ENCODE measurements at places on chromosomes 5 and 9.

- no peak for DNase-seq
Measured at GRCh38 chr5:125870256-125870655, 553.0 kb upstream of the GRAMD2B start.

- no peak for DNase-seq
Measured at GRCh38 chr9:134637241-134637640, 4.4 kb upstream of the COL5A1 start.

DNA sequence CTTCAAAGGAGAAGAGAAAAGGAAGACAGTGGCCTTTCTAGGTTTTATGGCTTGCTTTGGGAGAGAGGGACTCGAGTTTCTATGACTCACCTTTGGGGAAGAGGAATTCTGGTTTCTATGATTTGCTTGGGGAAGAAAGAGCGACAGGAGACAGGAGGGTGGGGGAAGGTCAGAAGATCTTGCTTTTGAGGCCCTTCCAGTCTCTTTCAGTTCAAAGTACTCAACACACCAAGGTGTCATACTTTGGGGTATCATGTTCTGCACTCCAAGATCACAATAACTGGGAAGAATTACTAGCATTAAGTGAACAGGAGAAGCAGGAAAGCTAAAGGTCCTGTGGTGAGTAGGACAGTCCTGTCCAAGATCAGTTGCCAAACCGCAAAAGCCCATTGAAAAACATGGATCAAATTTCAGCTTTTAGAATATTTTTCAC is 324.5 kb downstream of the ARHGEF28 start:
- DNase-seq = no peak

DNA sequence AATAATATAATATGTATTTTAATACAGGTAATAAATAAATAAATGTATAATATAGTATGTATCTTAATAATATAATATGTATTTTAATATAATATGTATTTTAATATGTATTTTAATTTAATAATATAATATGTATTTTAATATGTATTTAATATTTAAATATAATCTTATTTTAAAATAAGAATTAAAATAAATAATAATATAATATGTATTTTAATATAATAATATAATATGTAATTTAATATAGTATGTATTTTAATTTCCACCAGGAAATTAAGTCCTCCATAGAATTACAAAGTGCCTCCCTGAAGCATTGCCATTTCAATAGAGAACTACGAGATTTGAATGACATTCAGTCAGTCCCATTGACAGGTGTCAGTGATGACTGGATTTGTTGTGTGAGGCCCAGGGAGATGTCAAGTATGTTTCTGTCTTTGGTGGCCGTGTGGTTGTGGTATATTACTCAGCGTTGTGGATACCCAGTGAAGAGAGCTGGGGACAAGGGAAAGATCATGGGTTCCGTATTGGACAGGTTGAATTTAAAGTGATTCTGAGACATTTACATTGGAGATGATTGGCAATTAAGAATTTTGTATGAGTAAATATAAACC is 14.2 kb upstream of the C5orf46 start:
- DNase-seq = no peak

DNA sequence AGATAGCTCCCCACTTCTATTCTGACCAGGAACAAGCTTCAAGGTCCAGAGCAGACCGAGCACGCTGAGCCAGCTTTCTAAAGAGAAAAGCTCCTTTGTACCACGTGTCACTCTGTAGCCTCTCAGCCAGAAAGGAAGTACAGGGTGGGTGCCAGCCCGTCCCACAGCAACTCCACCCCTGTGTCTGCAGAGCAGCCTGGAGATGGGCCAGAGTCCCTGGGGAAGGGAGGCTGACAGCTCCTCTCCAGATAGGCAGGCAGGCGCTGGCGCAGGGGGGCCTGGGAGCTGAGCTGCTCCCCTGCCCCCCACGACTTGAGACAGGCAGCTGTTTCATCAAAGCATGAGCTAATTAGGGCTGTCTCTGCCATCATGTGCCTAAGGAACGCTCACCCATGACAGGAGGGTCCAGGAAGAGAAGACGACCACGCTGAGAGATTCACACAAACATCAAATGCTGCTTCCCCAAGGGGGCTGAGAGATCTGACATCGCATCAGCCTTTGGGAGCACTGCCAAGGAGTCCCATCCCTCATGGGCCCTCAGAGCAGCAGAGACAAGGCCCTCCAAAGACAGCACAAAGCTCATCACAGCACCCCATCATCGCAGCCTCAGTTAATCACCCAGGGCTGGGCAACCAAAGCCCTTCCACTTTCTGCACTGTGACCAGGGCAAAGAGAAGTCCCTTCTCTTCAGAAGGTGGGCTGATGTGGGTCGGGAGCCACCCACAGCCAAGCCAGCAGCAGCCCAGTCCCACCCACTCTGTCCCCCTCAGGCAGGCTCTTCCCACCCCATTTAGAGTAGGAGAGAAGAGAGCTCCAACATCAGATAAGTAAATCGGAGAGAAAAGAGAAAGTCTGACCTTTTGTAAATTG is 78.5 kb upstream of the LRRTM2 start:
- no peak for DNase-seq

GRCh38 chr5:122977319-122977718 is 59.2 kb downstream of the PPIC start:
- no peak for DNase-seq

GRCh38 chr9:115262477-115262876 is 144.5 kb upstream of the TNC start:
- no peak for DNase-seq

DNA sequence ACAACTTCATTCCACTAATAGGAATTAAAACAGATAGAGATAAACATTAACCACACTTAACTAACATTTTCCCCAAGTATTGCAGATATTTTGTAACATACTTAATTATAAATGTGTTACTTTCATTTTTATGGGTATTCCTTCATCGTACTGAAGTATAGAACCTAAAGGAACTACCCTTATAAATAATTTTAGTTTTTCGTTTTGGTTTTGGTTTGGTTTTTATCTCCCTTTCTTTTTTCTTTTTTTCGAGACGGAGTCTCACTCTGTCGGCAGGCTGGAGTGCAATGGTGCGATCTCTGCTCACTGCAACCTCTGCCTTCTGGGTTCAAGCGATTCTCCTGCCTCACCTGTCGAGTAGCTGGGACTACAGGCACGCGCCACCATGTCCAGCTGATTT is 60.1 kb upstream of the LMNB1 start:
- no peak for DNase-seq

DNA sequence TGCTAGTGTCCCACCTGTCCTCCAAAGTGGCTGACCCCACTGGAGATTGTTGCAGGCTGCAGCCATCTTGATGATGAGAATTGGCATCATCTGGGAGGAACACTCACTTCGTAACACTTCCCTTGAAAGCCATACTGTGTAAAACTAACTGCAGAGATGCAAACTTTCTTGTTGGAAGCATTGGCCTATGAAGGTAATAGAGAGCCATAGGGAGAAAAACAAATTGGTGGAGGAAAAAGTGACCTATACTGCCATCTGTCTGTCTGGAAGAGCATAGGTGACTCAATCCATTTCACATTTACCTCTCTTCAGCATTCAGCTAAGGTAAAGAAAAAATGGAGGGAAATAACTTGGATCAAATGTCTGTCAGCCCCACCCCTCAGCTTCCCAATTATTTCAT is 473.4 kb downstream of the NTRK2 start:
- no peak for DNase-seq

DNA sequence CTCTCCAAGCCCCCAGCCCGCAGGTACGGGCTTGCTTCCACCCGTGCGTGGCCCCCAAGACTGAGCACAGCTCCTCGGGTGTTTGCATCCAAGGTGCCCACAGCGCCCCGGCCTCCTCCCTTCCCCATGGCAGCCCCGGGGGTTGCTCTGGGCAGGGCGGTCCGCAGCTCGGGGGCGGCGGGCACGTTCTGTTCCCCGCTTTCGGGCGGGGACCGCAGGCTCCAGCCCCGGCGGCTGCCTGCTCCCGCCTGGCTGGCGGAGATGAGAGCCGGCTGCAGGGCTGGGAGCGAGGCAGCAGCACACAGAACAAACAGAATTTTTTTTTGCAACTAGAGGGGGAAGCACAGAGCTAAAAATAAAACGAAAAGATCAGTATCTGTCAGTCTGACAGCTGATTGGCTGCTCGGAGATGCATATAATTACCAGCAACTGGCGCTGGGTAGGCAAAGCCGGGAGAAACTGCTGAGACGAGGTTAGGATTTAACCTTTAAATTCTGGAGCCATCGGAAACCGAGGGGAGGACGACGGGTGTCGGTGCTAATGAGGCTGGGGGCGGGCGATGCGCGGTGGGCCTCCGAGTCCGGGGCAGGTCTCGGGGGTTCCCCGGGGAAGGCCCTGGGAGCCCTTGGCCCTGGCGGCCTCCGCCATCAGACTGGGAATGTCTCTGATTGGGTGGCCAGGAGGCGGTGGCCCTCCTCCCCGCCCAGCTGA is 142.7 kb upstream of the IER5L start:
- no peak for DNase-seq

DNA sequence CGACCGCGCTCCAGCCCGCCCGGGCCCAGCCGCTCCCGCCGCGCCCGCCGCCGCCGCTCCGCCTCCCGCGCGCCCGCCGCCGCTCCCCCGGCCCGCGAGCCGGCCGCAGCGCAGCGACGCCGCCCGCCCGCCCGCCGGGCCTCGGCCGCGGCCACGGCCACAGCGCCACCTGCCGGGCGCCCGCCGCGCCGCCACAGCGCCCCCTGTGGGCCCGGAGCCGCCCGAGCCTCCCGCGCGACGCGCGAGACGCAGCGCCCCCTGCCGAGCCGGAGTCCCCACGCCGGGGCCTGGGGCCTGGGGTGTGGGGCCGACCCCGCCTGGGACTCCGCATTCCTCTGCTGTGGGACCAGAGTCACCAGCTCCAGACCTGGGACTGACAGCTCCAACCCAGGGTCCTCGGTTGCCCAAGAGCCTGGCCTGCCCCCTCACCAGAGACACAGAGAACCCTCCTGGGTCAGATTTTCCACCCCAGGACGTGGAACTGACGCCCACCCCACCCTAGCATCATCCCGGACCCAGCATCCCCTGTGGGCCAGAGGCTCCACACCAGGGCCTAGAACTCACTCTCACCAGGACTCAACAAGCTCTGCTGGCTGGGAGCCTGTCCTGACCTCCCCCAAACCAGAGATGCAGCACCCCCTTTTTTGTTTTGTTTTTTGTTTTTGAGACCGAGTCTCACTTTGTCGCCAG is at the start of gene RAPGEF1:
RAPGEF1 (minus strand) TSS at position 118 of the 690 bp plus-strand sequence. CDS start 246 bp downstream, outside the sequence.
- peak; percentile 87 for DNase-seq

DNA sequence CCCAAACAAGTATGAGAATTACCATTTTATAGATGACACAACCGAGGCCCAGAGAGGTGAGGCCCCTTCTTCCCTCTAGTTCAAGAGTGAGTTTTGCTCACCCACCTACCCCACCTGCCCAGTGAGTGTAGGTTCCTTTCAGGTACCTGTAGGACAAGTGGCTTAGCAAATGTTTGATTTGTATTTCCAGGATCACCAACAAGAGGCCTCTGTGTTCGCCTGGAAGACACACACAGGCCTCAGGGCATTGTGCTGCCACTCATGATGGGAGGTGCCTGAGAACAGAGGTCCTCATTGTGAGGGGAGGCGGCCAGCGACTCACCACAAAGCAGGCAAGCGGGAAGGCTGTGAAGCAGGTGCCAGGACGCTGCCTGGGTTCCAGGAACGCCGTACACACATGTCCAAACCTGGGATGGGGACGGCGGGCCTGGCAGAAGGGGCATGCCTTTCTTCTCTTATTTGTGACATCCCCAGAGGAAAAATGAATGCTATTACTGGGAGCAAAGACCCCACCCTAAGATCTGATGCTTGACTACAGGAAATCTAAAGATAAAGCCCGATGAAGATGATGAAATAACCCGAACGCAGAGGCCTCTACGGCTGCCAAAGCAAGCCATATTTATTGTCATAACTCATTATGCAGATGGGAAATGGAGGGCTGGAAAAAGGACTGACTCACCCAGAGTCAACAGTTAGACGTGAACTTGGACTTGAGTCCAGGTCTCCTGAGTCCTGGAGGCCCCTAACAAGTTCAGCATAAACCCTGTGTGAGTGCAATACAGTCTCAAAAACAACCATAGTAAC is 60.2 kb upstream of the SLC25A51 start:
- no peak for DNase-seq

DNA sequence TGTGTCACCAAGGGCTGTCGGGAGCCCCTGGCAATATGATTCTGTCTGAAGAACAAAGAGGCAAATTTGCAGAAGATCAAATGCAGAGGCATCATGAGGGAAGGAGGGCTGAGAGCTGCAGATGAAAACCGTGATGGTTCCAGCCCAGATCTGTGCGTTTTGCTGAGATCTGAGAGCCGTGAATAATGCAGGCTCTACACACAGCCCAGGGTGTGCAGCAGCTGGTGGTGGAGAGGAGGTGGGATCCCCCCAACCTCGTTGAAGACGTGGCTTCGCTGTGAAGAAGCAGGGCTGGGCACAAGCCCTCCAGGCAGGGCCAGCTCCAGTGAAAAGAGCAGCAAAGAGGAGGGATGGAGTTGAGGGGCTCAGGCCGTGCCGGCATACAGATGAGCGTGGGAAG is 75.5 kb downstream of the TSPAN17 start:
- DNase-seq = no peak

DNA sequence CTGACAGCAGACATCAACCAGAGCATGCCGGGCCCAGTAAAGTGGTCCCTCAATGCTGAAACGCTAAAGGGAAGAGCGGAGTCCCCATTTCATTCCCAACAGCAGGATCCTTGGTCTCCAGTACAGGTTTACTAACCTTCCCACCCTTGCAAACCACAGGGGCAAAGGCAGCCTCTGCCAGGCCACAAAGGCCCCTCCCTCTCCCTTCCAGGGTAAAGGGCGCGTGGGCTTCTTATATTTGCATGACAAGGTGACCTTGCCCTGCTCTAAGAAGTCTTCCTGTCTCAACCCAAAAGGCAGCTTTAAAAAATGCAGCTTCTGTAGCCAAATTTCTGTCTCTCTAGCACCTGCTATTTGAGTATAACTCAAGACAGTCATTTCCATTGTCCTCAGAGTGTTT is 131.5 kb upstream of the PTCH1 start:
- DNase-seq = no peak

GRCh38 chr5:114419959-114420358 is 58.1 kb downstream of the KCNN2 start:
- no peak for DNase-seq

- no peak for DNase-seq
Measured at GRCh38 chr5:176530983-176531901, 6.0 kb downstream of the RNF44 start.

GRCh38 chr9:84701801-84702200 is 32.3 kb downstream of the NTRK2 start:
- DNase-seq = no peak

- no peak for DNase-seq
Measured at GRCh38 chr9:137397675-137398423, 25.1 kb downstream of the EXD3 start.

- DNase-seq = no peak
Measured at GRCh38 chr5:128225245-128226030, 141.9 kb downstream of the SLC12A2 start.
